ENCODE measurements at places on chromosomes 3 and 15.

- no peak for DNase-seq
Observed at GRCh38 chr15:65550681-65551098, 20.4 kb downstream of the HACD3 start.

GRCh38 chr3:194946091-194946490 lies 260.4 kb downstream of the FAM43A start:
- DNase-seq: no peak

DNA sequence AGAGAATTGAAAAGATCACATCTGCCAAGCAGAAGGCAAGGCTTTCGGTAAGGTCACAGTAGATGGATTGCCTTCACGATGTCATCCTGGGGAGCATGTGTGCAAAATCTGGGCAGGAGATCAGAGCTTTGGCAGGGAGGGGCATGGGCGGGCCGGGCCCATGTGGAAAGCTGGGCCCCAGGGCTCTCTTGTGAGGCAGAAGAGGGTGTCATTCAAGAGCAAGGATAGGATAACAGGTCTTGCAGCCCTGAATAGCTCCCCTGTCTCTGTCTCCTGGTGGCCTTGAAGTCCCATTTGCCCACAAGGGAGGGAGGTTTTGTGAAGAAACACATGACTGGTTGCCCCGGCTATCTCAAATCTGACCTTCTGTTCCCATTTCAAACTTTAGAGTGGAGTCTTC lies 172.0 kb downstream of the OPA1 start:
- no peak for DNase-seq

DNA sequence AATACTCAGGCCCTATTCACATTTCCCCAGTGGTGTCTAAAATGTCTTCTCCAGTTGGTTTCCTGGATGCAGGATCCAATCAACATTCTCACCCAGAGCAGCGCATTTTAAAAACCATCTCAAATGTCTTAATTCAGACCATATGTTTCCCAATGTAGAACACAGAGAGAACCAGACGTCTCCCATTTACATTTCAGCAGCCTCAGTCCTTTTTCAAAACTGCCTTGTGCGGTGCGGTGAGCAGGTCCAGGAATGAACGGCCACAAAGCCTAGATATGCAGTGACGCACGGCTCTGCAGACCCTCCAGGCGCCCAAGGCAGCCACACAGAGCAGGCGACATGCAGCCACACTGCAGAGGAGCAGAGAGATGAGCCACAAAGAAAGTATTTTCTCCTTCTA lies 66.1 kb upstream of the MEX3B start:
- DNase-seq: no peak

DNA sequence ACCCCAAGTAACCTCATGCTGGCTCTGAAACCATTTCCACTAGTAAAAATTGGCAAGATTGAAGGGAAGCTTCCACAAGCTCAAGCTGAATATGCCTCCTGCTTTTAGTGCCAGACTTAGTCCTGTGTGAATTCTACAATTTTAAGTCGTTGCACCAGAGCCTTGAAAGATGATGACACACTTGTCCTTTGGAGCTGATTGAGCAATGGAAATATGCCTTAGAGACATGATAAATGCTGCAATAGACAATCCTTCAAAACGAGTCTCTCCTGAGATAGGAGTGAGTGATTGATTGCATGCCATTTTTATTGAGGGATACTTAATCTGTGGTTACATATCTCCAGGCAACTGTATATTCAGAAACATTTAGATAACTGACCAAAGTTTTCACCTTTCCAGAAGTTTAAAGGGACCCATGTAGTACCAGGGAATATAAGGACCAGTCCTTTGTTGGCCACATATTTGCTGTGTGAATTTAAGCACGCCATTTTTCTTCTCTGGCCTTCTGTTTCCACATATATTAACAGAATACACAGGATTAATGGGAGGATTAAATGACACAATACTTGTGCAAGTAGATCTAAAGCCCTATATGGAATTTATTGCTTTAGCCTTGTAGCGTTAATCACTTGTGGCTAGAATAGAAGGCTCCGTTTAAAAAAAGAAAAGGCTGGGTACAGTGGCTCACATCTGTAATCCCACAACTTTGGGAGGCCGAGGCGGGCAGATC lies 65.1 kb downstream of the PPARG start:
- no peak for DNase-seq

DNA sequence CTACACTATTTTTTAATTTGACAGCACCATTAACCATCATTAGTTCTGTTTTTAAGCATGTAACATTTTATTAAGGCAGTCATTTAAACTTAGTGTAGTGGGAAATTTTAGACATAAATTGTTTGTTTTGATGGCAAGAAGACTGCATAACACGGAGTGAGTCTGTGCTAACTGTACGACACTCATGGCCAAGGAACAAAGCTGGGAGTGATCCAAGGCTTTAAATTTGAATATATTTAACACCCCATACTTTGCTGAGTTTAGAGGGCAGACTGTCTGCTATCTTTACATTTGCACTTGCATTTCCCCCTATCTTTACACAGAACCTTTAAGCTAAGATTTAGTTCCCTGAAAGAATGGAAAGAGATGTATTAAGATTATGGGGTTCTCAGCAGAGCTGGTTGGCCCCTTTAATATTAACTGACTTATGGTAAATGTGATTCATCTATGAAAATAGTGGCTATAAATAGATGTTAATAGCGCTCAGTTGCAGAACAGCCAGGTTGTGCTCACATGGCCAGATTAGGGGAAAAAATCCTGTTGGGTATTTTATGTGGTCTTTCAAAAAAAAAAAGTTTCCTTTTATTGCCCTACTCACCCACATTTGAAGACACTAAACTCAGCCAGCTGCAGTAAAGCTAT lies 120.7 kb downstream of the CMSS1 start:
- no peak for DNase-seq

- DNase-seq: no peak
Observed at GRCh38 chr15:92869263-92869940, 30.7 kb upstream of the CHD2 start.

GRCh38 chr3:16904423-16905417 lies 20.0 kb downstream of the PLCL2 start:
- no peak for DNase-seq

DNA sequence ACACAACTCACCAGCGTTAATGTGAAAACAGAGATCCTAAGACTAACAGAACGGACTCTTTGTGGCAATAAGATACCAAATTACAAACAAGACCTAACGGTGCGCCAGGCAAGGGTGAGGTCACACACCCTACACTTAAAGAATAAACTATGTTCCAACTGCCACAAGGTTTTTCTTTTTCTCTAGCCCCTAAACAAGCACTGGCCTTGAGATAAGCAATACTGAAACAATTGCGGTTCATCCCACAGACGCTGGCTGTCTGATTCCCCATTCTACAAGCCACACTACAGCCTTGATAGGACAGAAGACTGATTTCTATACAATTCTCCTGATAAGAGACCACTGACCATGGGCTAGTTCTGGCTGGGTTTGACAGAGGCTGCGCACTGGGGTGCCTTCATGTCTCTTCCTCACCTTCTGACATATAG lies 20.5 kb upstream of the LIMD1 start:
- no peak for DNase-seq

- no peak for DNase-seq
Observed at GRCh38 chr3:64266065-64266931, 41.0 kb upstream of the PRICKLE2 start.

- DNase-seq: no peak
Observed at GRCh38 chr3:138043266-138044029, 33.5 kb downstream of the CLDN18 start.

- DNase-seq: no peak
Observed at GRCh38 chr3:187025254-187025655, 94.9 kb downstream of the ST6GAL1 start.

GRCh38 chr3:135075157-135075556 lies 280.1 kb downstream of the EPHB1 start:
- DNase-seq: no peak

GRCh38 chr3:101942356-101942755 lies 93.0 kb downstream of the NFKBIZ start:
- no peak for DNase-seq

DNA sequence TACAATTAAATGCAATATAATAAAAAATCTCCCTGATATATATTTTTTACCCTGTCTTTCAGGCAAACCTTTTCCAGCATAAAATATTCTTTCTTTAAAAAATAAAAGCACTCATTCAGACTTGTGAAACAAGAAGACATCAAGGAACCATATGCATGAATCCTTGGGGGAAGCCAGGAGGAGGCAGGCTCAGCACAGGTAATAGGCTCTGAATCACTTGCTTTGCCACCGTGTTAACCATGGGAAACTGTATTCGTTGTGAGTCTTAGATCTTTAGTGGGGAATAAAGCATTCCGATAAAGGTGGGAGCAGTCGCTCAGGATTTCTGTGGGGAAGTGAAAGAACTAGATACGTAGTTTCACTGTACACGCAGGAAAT lies 42.4 kb downstream of the FBN1 start:
- DNase-seq: no peak

DNA sequence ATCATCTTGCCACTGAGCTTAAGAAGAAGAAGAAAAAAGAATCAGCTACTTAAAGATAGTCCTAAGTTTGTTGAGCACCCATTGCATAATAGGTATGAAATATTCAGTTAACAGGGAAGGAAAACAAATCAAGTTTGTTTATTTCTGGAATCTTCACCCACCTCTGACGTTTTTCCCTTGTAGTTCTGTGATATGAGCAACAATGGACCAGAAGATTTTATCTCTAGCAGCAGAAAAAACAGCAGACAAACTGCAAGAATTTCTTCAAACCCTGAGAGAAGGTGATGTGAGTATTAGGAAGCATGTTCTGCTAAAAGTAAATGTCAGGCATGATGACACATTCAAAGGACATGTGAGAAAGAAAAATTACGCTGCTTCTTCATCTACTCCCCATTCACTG lies 3.7 kb downstream of the FANCI start:
- no peak for DNase-seq

GRCh38 chr15:66747886-66748707 lies 46.1 kb downstream of the SMAD6 start:
- no peak for DNase-seq

- no peak for DNase-seq
Observed at GRCh38 chr3:181630853-181631252, 80.9 kb upstream of the SOX2 start.

DNA sequence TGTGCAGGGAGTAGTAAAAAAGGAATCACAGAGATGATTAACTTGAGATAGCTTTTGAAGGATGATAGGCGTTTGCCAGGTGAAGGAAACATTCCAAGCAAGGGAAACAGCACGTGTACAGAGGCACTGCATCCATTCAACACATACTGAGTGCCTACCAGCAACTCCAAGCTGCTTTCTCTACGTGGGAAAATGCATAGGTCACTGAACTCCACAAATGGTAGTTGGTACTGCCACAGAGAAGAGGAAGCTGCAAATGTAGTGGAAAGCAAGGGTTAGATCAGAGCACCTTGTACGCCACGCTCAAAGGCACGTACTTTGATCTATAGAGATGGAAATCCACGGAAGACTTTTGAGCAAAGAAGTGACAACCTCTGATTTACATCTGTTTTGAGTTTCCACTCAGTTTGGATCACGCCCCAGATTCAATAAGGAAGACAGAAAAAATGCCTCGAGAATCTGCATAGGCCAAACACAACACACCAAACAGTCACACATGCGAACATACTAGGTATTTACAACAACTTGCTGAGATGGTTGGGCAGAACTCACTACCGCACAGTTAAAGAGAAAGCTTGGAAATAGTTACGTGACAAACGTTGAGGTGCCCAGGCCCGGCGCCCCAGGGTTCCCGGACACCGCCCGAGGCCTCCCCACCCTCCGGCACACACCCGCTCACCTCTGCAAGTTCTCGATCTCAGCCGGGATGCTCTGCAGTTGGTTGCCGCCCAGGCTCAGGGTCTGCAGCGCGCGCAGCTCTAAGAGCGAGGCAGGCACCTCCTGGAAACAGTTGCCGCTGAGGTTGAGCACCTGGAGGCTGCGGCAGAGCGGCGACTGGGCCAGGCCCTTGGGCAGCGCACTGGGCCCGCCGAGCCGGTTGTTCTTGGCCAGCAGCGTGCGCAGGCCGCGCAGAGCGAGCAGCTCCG lies 826 bp downstream of the LRRC58 start:
- no peak for DNase-seq

DNA sequence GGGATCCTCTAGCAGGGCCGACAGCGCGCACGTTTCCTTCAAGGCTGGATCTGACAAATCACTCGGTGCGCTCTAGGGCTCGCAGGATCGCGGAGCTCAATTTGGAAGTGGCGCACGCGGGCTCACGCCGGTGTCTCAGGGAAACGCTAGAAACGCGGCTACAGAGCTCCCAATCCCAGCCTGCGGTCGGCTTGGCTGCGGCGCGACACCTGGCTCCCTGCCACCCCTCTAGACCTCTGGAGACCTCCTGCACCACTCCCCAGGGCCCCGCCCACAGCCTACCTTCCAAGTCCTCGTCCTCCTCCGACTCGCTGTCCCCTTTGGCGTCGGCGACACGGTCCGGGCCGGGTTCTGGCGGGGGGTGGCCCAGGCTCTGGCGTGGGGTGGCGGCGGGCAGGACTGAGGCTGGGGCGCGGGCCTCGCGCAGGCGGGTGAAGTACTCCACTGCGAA lies 596 bp downstream of the PRKAR2A start:
- no peak for DNase-seq

DNA sequence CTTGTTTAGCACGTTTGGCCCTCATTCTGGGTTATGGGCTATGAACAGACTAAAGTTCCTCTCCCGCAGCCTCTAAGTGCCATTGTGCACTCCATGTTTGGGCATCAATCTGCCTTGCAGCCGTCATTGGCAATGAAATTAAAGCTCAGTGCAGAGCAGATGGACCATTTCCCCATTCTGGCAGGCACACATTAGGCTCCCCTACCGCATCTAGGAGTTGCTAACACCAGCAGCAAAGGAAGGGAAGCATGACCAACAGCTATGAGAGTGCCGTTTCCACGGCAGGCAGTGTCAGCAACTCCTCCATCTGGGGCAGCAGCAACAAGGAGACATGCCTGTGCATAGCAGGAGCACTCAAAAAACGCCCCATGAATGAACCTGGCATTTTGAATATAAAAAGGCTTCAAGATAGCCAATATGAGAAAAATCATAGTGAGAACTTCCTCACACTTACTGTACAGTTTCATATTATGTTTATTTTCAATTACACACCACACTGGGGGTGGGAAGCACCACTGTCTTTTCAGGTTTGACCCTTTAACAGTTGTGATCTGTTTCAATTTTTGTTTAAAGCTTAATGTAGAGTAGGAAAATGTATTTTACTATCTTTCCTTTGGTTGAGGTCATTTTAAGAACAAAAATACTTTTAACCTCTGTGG lies 218.7 kb downstream of the KCNMB2 start:
- DNase-seq: no peak

DNA sequence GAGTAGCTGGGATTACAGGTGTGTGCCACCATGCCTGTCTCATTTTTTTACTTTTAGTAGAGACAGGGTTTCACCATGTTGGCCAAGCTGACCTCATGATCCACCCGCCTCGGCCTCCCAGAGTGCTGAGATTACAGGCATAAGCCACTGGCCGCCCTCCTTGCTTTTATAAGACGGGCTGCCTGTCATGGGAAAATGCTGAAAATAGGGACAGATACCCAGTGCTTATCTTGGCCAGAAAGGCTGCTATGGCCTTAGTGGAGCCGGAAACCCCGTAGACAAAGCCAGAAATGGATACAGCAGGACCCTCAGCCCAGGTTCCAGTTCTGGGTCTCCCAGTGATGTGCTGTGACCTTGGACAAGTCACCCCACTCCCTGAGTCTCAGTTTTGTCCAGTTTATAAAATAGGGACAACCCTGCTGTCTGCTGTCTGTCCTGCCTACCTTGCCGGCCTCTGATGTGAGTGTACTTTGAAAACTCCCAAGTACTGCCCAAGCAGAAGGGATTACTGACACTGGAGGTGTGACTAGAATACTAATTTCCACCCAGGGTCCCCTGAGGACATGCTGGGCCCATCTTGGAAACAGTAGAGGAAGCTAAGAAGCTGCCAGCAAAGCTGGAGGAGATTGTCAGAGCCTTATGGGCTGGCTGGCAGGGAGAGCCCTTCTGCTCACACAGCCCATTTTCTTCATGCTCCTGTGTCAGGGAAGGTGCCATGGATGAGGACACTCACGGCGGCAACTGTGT lies 59.6 kb downstream of the BDH1 start:
- DNase-seq: no peak

Data from NCI-H187 treated with DMSO at 0.1 percent for 48 hours (cell line).